H54 (cell line): ENCODE measurements at places on chromosomes 2 and 18.
A peak's percentile ranks its signal among the peaks of the same experiment; 100 is the strongest.

- DNase-seq = peak; percentile 25
These were observed 84.8 kb downstream of the ACAA2 start for GRCh38 chr18:49728542-49728941.

GRCh38 chr18:31211047-31211446 lies 48.4 kb upstream of the DSC1 start:
- DNase-seq = no peak

DNA sequence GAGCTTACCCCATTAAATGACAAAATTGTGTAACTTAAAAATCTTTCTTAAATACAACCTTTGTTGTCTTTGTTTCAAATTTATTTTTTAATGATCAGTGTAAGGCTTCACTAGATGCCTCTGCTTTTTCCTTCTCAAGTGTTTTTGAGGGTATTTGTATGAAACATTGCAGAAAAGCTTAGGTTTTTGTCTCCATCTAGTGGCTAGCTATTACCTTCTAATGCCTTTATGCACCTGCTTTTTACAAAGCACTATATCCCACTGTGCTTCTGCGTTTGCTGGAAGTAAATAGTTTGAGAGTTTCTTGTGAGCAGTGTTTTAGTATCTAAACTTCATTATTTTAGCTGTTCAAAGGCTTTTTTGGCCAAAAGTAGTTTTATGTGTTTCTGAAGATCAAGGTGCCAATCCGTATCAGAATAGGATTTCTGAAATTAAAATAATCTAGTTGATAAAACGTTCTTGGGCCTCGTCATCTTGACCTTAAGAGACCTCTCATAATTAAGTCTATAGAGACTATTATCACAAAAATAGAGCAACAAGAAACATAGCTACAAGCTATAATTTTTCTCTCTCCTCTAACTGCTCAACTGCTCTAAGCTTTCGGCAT lies 47.0 kb downstream of the IWS1 start:
- DNase-seq = peak; percentile 15

DNA sequence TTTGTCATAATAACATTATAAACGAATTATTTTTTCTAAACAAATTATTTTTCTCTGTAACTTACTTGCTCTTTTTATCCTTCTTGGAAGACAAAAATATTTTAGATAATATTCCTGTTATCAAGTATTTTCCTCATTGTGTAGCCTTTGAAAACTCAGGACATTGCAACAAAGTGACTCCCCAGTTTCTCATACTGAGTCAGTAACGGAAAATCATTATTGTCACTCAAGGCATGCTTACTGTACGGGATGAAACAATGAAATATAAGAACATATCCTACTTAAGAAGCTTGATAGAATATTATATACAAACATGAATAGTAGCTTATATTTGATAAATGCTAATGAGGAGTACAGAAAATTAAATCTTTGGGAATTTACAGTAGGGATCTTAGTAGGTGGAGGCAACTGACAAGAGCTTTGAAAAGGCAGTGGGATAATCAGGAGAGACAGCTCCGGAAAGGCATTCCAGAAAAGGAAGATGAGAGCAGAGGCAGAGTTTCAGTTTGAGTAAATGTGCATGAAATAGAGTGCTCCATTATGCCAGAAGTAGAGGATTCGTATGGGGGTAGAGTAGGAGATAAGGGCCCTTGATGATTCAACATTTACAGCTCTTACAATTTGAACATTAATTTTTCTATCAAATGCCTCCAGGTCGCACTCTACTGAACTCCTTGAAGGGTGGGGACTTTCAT lies 14.0 kb upstream of the YES1 start:
- DNase-seq = no peak

- no peak for DNase-seq
These were observed 84.6 kb downstream of the RDH14 start for GRCh38 chr2:18475884-18476283.

- no peak for DNase-seq
These were observed 458.8 kb downstream of the PIK3C3 start for GRCh38 chr18:42413870-42414269.

DNA sequence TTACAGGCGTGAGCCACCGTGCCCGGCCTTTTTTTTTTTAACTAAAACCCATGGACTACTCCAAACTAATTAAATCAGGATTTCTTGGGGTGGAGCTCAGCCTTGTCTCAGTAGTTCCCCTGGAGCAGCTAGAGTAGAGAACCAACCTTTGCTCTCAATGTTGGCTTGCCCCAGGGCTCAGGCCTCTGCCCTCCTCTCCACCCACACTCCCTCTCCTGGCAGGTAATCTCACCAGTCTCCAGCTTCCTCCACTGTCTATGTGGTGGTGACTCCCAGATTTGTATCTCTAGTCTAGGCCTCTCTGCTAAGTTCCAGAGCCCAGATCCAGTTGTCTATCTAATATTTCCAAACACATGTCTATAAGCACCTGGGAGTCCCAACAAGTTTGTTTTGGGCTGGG lies 9.6 kb upstream of the MTA3 start:
- no peak for DNase-seq

DNA sequence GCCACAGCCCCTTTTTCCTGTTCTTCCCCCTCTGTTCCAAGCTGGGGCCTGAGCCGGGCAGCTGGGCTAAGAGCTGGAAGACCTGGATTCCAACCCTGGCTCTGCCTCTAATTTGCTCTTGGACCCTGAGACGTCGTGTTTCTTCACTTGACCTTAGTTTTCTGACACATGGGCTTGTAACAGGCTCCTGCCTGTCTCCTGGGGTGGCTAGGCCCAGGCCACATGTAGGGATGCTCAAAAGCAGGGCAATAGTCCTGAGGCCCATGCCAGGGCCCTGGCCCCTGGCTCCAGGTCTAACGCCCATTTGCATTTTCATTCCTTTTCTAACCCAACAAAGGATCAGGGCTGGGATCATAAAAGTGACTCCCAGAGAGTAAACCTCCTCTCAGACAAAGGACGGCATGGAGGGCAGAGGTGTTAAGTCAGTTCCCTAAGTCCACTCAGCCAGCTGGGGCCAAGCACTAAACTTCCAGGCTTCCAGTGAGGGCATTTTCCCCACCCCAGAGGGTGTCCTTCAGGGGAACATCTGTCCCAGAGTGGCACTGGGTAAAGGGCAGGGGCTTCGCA lies 16.6 kb upstream of the DNMT3A start:
- no peak for DNase-seq

GRCh38 chr18:26082475-26082874 lies 7.9 kb downstream of the SS18 start:
- DNase-seq = no peak

GRCh38 chr2:101512993-101513392 lies 38.1 kb upstream of the RFX8 start:
- DNase-seq = no peak

- DNase-seq = no peak
These were observed 694.9 kb upstream of the KLHL29 start for GRCh38 chr2:22690096-22690495.

DNA sequence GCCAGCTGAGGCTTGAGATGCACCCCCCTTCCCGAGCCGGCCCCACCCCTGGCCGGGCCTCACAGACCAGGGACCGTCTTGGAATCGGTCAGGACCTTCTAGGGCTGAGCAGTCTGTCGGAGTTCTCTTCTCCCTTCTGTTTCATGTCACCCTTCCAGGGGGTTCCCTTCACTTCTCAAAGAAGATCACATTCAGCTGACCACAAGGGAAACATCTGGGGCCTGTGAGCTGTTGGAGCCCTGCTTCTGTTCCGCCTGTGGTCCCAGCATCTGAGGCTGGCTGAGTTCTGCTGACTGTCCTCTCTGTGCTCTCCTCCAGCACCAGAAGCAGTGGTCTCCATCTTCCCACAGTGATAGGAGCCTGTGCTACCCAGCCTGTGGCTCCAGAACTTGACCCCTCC lies 106.5 kb downstream of the SEPTIN10 start:
- no peak for DNase-seq

- DNase-seq = peak; percentile 5
These were observed 359.9 kb downstream of the ARHGAP15 start for GRCh38 chr2:143489145-143489544.

- no peak for DNase-seq
These were observed 1680.3 kb upstream of the PIK3C3 start for GRCh38 chr18:40274618-40275196.

GRCh38 chr18:79795446-79795845 lies 2.3 kb upstream of the KCNG2 start:
- DNase-seq = no peak

DNA sequence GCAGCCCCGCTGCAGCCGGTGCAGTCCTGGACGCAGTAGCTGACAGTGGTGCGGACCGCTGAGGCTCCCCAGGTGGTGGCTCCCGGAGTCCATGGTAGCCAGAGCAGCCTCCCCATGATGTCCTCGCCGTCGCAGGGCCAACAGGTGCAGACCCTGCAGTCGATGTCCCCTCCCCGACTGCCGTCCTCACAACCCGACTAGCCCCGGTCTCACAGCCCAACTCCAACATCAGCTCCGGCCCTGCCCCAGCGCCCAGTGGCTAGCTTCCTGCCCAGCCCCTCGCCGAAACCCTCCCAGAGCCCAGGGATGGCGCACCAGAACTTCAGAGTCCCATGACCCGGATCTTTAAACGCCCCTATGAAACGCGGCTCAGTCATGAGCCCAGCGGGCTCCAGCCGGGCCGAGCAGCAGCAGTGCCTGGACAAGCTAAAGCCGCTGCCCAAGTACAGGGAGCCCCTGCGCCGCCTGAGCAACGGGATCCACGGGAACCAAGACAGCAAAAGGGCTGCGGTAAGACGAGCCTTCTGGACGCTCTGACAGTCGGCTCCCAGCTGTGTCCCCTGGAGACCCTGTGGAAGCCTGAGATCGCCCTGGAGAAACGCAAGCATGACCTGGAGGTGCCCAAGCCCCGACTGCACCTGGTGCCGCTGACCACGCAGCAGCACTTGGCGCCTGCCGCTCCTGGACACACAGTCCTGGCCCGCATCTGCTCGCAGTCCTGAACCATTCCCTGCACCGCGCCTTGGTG lies 53.8 kb upstream of the TUBA3E start:
- no peak for DNase-seq

GRCh38 chr18:43596105-43596712 lies 318.9 kb upstream of the SYT4 start:
- DNase-seq = no peak

GRCh38 chr18:68764016-68764415 lies 33.9 kb upstream of the CCDC102B start:
- DNase-seq = no peak

DNA sequence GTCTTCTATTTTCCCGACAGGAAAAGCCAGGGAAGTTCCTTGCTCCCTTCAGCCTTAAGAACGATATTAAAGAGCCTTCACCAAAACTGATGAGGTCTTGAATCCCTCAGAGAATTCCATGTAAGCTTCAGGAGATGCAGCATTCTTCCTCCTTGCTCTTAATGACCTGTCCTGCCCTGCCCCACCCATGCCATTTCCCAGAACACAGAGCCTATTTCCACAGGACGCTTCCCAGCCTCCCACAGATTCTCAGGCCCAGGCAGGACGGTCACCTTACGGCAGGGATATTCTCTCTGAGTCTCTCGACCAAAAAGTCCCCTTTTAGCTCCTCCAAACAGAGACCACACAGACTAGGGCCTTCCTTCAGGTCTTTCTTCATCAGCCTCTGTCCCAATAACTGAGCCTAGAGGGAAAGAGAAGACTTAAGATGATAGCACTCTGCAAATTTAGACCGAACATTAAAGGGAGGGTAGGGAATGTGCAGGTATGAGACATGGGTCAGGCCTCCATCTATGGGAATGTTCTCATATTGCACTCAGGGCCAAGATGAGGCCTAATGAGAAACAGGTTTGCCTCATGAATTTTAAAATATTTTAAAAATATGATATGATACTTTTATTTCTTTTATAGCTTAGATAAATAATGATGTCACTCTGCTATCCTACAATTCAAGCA lies 62.1 kb downstream of the COBLL1 start:
- DNase-seq = no peak

DNA sequence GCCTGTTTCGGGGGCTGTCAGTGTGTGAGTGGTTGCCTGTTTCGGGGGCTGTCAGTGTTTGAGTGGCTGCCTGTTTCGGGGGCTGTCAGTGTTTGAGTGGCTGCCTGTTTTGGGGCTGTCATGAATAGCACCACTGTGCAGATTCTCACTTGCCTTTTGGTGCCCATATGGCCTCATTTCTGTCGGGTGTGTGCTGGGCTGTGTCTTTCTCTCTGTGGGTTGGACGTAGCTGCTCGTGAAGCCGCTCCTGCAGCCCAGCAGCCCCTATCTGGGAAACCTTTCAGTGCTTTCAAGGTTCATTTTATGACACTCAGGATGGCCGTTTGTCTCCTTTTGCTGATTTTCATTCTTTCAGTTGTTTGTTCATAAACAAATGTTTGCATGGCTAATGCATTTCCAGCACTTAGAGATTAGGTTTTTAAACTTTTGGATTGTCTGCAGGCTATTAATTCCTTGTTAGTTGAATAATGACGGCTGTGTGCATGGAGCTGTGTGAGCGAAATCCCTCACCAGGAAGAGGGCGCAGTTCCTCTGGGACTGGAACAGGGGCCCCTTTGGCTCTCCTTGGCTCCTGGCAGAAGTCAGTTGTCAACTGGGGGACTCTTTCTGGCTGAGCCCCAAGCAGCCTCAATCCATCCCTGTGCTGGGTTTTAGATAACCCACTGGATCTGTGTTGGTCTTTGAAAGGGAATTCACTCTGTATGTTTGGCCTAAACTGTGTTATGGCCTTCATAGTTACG lies 10.8 kb downstream of the AGAP1 start:
- DNase-seq = no peak

GRCh38 chr2:134796373-134796772 lies 42.0 kb upstream of the ACMSD start:
- DNase-seq = no peak

GRCh38 chr2:115976916-115977315 lies 1534.5 kb downstream of the DPP10 start:
- no peak for DNase-seq

DNA sequence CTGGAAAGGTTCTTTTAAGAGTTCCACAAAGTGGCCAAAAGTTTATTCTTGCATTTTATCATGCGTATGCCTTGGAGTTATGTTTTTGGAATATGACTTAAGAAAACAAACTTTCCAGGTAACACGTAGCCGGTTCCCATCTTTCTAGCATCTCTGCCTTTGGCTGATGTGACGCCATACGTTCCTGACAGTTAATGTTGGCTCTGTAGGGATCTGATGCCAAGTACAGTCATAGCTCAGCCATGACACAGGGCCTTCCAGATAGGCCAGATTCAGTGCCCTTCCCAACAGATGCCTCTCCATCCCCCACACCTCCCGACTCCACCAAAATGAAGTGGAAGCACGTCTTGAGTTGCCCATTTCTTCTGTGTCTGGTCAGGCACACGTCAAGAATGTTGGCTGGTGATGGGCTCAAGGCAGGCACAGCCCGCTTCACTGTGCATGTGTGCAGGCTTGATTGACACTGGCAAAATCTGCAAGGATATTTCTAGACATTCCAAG lies 51.0 kb upstream of the THOC1 start:
- no peak for DNase-seq

- no peak for DNase-seq
These were observed 319.9 kb upstream of the SLC14A2 start for GRCh38 chr18:45295388-45295787.

- no peak for DNase-seq
These were observed 708 bp upstream of the RIF1 start for GRCh38 chr2:151408788-151409600.
